Fibroblast of skin of right biceps (primary cell): ENCODE measurements at places on chromosomes 11 and 22.
A peak's percentile ranks its signal among the peaks of the same experiment; 100 is the strongest.

- peak; percentile 36 for DNase-seq
These were observed 46.9 kb upstream of the PICALM start for GRCh38 chr11:86115542-86116385.

DNA sequence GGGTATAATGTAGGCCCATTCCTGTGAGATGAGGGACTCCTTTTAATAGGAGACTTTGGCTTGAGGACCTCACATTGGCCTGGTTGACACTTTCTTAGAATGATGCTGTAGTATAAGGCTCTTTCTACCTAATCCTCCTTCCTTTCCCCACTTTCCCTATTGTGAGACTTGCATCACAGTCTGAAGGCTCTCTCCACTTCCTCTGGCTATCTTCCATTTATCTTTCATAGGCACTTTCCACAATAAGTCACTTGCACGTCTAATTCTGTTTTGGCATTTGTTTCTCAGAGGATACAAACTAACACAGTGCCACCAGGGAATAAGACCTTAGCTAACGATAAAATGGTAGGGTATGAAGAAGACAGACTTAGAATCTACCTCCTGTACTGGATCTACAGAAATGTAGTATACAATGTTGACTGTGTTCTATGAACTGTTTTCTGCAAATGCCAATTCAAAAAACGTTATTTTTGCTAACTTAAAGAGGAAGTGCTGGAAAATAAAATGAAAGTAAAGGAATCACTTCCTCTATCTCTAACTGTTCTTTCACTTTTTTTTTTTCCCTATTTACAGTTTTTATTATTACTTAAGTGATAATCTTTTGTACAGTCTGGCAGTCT, 17.9 kb upstream of the PDE3B start:
- no peak for DNase-seq

DNA sequence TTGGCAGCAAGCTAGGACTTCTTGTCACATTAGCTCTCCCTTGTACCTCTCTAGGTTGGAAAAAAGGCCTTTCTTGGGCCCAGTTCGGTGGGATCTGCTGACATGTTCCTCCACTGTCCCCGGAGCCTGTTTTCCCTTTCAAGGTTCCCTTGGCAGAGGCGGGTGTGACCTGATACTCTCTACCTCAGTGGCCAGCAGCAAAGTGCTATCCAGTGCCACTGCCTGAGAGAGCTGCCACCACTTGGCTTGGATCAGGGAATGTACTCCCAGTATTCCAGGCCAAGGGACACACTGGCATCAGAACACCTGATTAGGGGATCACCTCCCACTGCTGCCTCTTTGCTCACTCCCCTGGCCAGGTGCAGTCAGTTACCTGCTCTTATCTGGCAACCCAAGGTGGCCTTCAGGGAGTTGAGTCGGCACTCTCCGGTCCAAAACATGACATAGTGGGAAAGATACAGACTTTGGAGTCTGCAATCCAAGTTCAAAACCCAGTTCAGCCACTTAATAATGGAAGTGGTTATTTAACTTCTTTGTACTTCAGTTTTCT, 17.8 kb upstream of the NAV2 start:
- DNase-seq = no peak

DNA sequence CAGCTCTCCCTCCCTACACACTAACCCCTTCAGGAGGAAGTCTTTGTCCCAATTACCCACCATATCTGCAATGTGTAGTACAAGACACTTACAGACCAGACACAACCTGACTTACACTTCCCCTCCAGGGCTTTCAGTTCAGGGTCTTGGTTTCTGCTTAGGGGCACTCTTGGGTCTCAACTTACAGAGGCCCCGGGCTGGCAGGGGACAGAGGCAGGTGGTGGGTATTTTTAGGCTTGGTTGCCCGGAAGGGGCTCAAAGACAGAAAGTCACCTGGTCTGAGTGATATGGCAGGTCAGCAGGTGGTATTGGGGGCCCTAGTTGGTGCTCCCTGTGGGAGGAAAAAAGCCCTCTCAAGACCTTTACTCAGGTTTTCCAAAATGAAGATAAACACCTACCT, 3.4 kb upstream of the TMEM184B start:
- no peak for DNase-seq
